ENCODE measurements at places on chromosomes 13 and 19. TPM values are rescaled to one million over a fixed set of nuclear protein-coding genes. Genes with fewer than 3 reads are reported as not detected.
A peak's percentile ranks its signal among the peaks of the same experiment; 100 is the strongest.

- no peaks in the 10 kb centered on the region for H3K4me1 ChIP-seq
- no peak overlapping the region for H3K4me3 ChIP-seq
- no peak for DNase-seq
- H3K27me3 ChIP-seq = no peaks in the 10 kb centered on the region
Observed at GRCh38 chr13:102018716-102019115, 383.1 kb downstream of the FGF14 start.

- peaks cover 8% of the 10 kb centered on the region for H3K27me3 ChIP-seq
- DNase-seq = peak; percentile 43
- H3K27ac ChIP-seq = no peak overlapping the region
- no peaks in the 10 kb centered on the region for H3K4me1 ChIP-seq
- H3K4me3 ChIP-seq = no peak overlapping the region
Observed at GRCh38 chr19:51552996-51553725, 17.9 kb upstream of the ZNF175 start.

DNA sequence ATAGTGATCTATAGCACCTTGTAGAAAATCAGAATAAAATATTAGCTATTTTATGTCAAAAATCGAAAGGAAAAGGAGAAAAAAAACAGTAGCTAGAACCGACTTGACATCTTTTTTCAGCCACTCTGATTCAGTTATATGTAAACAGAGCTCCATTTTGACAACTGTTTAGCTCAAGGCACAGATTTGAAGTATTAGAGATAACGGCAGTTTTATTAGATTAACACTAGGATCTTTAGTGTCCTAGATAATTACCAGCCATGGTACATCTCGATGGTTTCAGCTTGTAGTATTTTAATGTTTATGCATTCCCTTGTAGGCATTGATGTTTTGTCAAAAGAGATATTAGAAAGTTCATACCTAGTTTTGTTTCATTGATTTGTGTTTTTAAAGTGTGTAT is 67.3 kb downstream of the PCDH17 start:
- H3K4me1 ChIP-seq = no peaks in the 10 kb centered on the region
- no peak for DNase-seq
- H3K27me3 ChIP-seq = no peaks in the 10 kb centered on the region
- no peaks in the 10 kb centered on the region for H3K36me3 ChIP-seq
- no peak overlapping the region for H3K4me3 ChIP-seq

- H3K36me3 ChIP-seq = no peaks in the 10 kb centered on the region
- H3K4me3 ChIP-seq = no peak overlapping the region
- no peak overlapping the region for H3K27ac ChIP-seq
- no peak for DNase-seq
- no peaks in the 10 kb centered on the region for H3K27me3 ChIP-seq
- no peaks in the 10 kb centered on the region for H3K4me1 ChIP-seq
Observed at GRCh38 chr19:3012621-3013262, 16.3 kb downstream of the TLE2 start.

- no peaks in the 10 kb centered on the region for H3K36me3 ChIP-seq
- H3K4me3 ChIP-seq = peak overlapping the region; percentile 65
- DNase-seq = no peak
- H3K27me3 ChIP-seq = no peaks in the 10 kb centered on the region
Observed at GRCh38 chr19:10927730-10928562, 493 bp downstream of the YIPF2 start.

- peaks cover 5% of the 10 kb centered on the region for H3K36me3 ChIP-seq
- peak overlapping the region; percentile 81 for H3K27ac ChIP-seq
- no peak for DNase-seq
- H3K4me3 ChIP-seq = no peak overlapping the region
- no peaks in the 10 kb centered on the region for H3K27me3 ChIP-seq
- H3K4me1 ChIP-seq = peaks cover 13% of the 10 kb centered on the region
Observed at GRCh38 chr19:868458-869244, 9.2 kb downstream of the CFD start.

GRCh38 chr19:55489711-55490477 is 1.7 kb downstream of the SSC5D start:
- H3K27me3 ChIP-seq = peaks cover 22% of the 10 kb centered on the region
- no peaks in the 10 kb centered on the region for H3K36me3 ChIP-seq
- H3K4me3 ChIP-seq = no peak overlapping the region

DNA sequence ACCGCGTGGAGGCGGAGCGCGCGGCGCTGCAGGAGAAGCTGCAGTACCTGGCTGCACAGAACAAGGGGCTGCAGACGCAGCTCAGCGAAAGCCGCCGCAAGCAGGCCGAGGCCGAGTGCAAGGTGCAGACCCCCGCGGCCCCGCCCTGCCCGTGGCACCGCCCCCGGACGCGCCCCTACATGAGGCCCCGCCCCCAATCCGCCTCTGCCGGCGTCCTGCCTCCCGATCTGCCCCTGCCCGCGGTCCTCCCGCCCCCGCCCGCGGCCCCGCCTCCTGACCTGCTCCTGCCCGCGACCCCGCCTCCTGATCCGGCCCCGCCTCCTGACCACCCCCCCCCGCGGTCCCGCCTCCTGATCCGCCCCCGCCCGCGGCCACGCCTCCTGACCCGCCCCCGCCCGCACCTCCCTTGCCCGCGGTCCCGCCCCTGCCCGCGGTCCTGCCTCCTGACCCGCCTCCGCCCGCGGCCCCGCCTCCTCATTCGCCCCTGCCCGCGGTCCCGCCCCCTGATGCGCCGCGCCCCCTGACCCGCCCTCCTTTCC is 11.7 kb downstream of the PRR36 start:
- no peaks in the 10 kb centered on the region for H3K36me3 ChIP-seq
- H3K27me3 ChIP-seq = peaks cover 78% of the 10 kb centered on the region
- no peak overlapping the region for H3K4me3 ChIP-seq

- DNase-seq = peak; percentile 84
- H3K36me3 ChIP-seq = no peaks in the 10 kb centered on the region
- H3K27me3 ChIP-seq = no peaks in the 10 kb centered on the region
- H3K4me1 ChIP-seq = peaks cover 26% of the 10 kb centered on the region
- H3K4me3 ChIP-seq = peak overlapping the region; percentile 29
- peak overlapping the region; percentile 90 for H3K27ac ChIP-seq
Observed at GRCh38 chr19:49339301-49340068, 4.3 kb downstream of the CD37 start.

GRCh38 chr13:97881556-97881955 is 71.9 kb upstream of the IPO5 start:
- no peak overlapping the region for H3K4me3 ChIP-seq
- H3K27me3 ChIP-seq = no peaks in the 10 kb centered on the region
- H3K4me1 ChIP-seq = no peaks in the 10 kb centered on the region
- H3K27ac ChIP-seq = no peak overlapping the region
- no peaks in the 10 kb centered on the region for H3K36me3 ChIP-seq
- DNase-seq = no peak

- peak; percentile 60 for DNase-seq
- H3K27me3 ChIP-seq = no peaks in the 10 kb centered on the region
- no peak overlapping the region for H3K27ac ChIP-seq
- no peak overlapping the region for H3K4me3 ChIP-seq
- no peaks in the 10 kb centered on the region for H3K4me1 ChIP-seq
Observed at GRCh38 chr13:110471833-110472162, 89.7 kb downstream of the RAB20 start.

- peak; percentile 86 for DNase-seq
- H3K4me1 ChIP-seq = peaks cover 34% of the 10 kb centered on the region
- H3K27ac ChIP-seq = peak overlapping the region; percentile 93
- peak overlapping the region; percentile 36 for H3K4me3 ChIP-seq
- H3K36me3 ChIP-seq = no peaks in the 10 kb centered on the region
Observed at GRCh38 chr19:2474232-2475017, 1.5 kb upstream of the GADD45B start.

- H3K4me1 ChIP-seq = peaks cover 51% of the 10 kb centered on the region
- no peaks in the 10 kb centered on the region for H3K27me3 ChIP-seq
- no peak overlapping the region for H3K4me3 ChIP-seq
- H3K27ac ChIP-seq = no peak overlapping the region
- no peaks in the 10 kb centered on the region for H3K36me3 ChIP-seq
Observed at GRCh38 chr19:16459680-16460079, 12.1 kb downstream of the EPS15L1 start.

- peaks cover 11% of the 10 kb centered on the region for H3K4me1 ChIP-seq
- DNase-seq = peak; percentile 17
- H3K36me3 ChIP-seq = no peaks in the 10 kb centered on the region
- no peak overlapping the region for H3K4me3 ChIP-seq
- H3K27me3 ChIP-seq = no peaks in the 10 kb centered on the region
Observed at GRCh38 chr13:21465710-21466160, 6.6 kb upstream of the ZDHHC20 start.

DNA sequence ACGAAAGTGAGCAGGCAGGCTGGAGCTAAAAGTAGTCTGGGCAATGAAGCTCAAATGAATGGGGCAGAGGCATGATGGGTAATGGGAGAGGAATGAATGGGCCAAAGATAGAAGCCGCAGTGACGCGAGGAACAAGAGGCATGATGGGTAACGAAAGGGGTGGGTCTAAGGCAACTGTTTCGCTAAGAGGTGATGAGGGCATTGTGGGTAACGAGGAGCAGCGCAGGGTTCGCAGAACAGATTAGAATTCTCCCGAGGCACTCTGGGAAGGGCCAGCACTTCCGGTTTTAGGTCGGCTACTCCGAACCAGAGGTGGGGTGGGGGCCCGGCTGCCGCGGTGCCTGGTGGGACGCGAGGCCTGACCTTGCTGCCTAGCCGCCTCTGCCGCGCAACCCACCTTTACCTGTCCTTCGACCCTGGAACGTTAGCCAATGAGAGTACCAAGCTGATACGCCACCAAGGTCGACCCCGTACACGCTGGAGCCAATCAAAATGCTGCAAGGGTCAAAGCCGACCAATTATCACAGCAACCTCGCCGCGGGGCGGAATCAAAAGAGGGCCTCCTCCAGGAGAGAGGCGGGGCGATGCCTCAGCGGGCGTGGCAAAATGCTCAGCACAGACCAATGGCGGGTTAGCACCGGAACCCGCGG is 563 bp upstream of the TOMM40 start:
- no peak for DNase-seq
- peak overlapping the region; percentile 68 for H3K4me3 ChIP-seq
- no peaks in the 10 kb centered on the region for H3K27me3 ChIP-seq

DNA sequence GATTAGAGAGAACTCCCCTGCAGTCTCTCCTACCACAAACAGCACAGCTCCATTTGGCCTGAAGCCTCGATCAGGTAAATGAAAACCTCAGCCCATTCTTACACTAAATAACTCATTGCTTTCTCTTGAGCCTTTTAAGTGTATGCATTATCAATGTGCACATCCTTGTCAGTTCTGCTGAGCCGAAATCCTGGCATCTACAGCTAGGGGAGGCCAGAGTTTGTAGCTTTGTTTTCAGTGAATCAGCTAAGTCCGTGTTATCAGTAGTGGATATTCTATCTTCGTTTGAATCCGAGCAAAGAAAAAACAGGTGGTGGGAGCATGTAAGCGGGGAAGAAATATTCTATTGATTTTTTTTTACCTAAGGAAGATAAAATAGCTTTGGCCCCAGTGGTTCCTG is 84.4 kb downstream of the ESD start:
- H3K4me3 ChIP-seq = no peak overlapping the region
- no peak for DNase-seq
- H3K27ac ChIP-seq = no peak overlapping the region
- H3K27me3 ChIP-seq = no peaks in the 10 kb centered on the region
- H3K4me1 ChIP-seq = no peaks in the 10 kb centered on the region
- no peaks in the 10 kb centered on the region for H3K36me3 ChIP-seq

- DNase-seq = no peak
- no peaks in the 10 kb centered on the region for H3K4me1 ChIP-seq
- no peaks in the 10 kb centered on the region for H3K36me3 ChIP-seq
- H3K4me3 ChIP-seq = no peak overlapping the region
- no peaks in the 10 kb centered on the region for H3K27me3 ChIP-seq
- H3K27ac ChIP-seq = no peak overlapping the region
Observed at GRCh38 chr13:99760456-99760855, 211.1 kb downstream of the ZIC5 start.

DNA sequence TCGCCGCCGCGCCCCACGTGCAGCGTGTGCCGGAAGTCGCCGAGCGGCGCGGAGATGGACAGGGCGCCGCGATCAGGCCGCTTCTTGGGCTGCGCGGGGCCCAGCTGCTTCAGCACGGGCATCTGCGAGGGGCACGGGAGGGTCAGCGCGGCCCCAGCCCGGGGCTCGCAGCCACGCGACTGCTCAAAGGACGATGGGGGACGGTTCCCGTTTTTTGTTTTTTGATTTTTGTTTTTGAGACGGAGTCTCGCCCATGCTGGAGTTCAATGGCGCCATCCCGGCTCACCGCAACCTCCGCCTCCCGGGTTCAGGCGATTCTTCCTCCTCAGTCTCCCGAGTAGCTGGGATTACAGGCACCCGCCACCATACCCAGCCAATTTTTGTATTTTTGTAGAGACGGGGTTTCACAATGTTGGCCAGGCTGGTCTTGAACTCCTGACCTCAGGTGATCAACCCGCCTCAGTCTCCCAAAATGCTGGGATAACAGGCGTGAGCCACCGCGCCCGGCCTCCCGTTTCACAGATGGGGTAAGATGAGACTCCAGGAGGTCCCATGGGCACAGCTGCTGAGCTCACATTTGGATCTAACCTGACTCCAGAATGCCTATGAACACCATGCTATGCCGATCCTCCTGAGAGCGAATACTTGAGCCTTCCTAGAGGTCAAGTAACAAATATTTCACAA is 2.0 kb upstream of the LENG9 start:
- peaks cover 6% of the 10 kb centered on the region for H3K27me3 ChIP-seq
- H3K4me1 ChIP-seq = peaks cover 84% of the 10 kb centered on the region
- peak overlapping the region; percentile 99 for H3K27ac ChIP-seq

DNA sequence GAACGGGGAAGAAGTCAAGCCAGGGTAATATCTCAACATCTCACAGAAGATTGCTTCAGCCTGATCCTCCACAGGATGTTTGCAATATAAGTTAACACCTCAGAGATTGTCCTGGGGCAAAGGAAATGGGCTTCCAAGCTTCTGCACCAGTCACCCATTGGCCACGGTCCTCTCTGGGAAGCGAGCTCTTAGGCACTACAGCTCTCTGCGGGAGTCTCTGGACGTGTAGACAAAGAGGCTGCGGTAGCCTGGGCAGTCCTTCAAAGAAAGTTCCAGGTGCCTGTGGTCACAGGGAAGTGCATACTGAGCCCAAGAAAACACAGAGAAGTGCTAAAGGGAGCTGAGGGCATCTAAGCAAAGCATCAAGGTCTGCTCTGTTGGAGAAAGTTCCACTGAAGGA is 805.7 kb downstream of the DIAPH3 start:
- H3K4me1 ChIP-seq = peaks cover 3% of the 10 kb centered on the region
- no peak overlapping the region for H3K4me3 ChIP-seq
- H3K36me3 ChIP-seq = no peaks in the 10 kb centered on the region
- H3K27ac ChIP-seq = no peak overlapping the region
- no peaks in the 10 kb centered on the region for H3K27me3 ChIP-seq
- no peak for DNase-seq

DNA sequence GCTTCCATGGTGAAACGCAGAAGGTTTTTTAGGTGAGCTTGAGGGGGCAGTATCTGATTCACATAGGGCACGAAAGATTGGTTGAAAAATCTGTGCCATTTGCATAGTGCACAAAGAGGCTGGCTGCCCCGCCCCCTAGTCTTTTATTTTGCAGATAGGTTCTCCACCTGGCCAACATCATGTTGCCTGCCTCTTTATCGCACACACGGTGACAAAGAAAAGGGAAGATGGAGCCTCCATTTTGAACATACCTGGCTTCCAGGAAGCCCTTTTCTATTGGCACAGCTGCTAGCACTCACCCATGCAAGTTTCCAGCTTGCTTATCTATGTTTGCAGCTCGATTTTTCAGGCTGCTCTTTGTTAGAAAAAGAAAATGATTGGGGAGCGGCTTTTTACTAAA is 316.2 kb upstream of the KLHL1 start:
- H3K4me3 ChIP-seq = no peak overlapping the region
- no peaks in the 10 kb centered on the region for H3K36me3 ChIP-seq
- no peak overlapping the region for H3K27ac ChIP-seq

Gene SIAH3
- total RNA-seq = not detected

Gene ZNF845
- total RNA-seq = 7.6 TPM

Gene KLK11
- total RNA-seq = not detected

Gene RXFP2
- total RNA-seq = not detected

Gene TNNI3
- total RNA-seq = not detected

Gene SLC5A5
- total RNA-seq = not detected

Gene KCNN1
- not detected for total RNA-seq

Gene ZNF223
- total RNA-seq = 6.5 TPM
